ENCODE measurements at places on chromosomes 12 and 14. TPM values are rescaled to one million over a fixed set of nuclear protein-coding genes. Genes with fewer than 3 reads are reported as not detected.

COCH gene
- 1.3 TPM for total RNA-seq

TAS2R30 gene
- total RNA-seq = 1.6 TPM

ASCL1 gene
- total RNA-seq = not detected

CMTM5 gene
- total RNA-seq = not detected

IFNG-AS1 gene
- 1.2 TPM for total RNA-seq

CCDC196 gene
- not detected for total RNA-seq

TTC9 gene
- total RNA-seq = 7.5 TPM

CATSPERB gene
- 0.20 TPM for total RNA-seq

KLHL33 gene
- 0.07 TPM for total RNA-seq

KCNJ8 gene
- not detected for total RNA-seq

NKX2-8 gene
- not detected for total RNA-seq

TAS2R8 gene
- total RNA-seq = not detected

TC2N gene
- 61.7 TPM for total RNA-seq

ACOT6 gene
- total RNA-seq = not detected

HRK gene
- total RNA-seq = not detected

USP15 gene
- 84.5 TPM for total RNA-seq

ADAM21 gene
- 0.32 TPM for total RNA-seq

IL26 gene
- total RNA-seq = 0.33 TPM

TBPL2 gene
- not detected for total RNA-seq

UNC119B gene
- 31.9 TPM for total RNA-seq

FAM181A gene
- not detected for total RNA-seq

B3GNT4 gene
- total RNA-seq = 0.67 TPM

MYF5 gene
- total RNA-seq = not detected

HPD gene
- not detected for total RNA-seq

SPX gene
- total RNA-seq = 0.50 TPM

MARCHF9 gene
- total RNA-seq = 10.8 TPM

GPRC5A gene
- 0.24 TPM for total RNA-seq

OTX2 gene
- not detected for total RNA-seq
